NCI-H1092 treated with DMSO at 0.1 percent for 48 hours (cell line): ENCODE measurements at places on chromosomes 7 and 10.
A peak's percentile ranks its signal among the peaks of the same experiment; 100 is the strongest.

DNA sequence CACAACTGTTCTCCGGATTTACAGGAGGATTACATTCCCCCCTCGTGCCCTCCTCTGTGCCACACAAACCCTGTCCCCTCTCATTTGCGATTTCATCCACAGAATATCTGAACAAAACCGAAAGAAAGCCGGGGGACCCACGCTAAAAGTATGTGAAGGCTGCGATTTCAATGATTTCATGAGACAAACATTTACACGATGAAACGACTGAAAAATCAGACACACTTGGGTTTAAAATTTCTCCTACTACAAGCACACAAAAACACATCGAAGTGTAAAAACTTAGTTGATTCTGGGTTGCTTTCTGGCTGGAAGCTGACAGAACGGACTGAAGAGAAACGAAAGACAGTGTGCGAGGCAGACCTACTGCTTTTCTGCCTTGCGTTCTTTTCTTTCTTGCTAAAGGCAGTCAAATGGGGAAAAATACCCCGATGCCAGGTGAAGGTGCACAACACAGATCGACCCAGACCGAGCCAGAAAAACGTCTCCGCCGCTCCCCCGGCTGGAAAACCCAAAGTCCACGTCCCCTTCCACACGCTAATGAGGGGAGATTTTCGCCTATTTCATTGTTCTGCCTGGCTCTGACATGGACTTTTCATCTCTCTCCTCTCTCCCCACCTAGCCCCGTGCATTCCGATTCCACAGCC, 1.2 kb downstream of the HIPK2 start:
- peak; percentile 77 for DNase-seq

DNA sequence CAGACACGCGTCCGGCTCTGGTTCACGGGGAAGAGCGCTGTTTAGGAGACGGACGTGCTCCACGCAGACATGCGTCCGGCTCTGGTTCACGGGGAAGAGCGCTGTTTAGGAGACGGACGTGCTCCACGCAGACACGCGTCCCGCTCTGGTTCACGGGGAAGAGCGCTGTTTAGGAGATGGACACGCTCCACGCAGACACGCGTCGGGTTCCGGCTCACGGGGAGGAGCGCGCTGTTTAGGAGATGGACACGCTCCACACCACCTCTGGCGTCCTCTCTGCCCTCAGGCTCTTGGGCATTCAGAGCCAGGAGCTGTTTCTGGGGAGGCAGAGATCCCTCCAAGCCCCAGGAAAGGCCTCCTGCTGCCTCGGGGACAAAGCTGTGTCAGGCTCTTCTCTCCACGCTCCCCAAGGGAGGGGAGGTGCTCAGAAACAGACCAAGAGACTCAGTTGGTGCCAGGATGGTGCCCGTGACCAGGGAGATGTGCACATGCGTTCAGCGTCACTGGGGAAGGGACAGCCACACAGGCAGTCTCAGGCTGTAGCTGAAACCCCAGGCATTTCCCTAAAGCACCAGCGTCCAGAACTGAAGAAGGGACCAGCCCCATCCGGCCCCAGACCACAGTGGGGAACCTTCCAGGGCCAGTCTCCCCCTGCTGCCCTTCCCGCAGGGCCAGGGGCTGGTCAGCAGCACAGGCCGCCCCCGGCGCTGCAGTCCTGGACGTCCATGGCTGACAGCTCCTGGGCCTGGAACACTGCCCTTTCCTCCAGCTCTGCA, 175.6 kb downstream of the ELFN1 start:
- no peak for DNase-seq

GRCh38 chr7:44325811-44326241, 432 bp upstream of the CAMK2B start:
- peak; percentile 77 for DNase-seq

GRCh38 chr10:14526326-14526725, 195.6 kb upstream of the FRMD4A start:
- no peak for DNase-seq

GRCh38 chr10:73864229-73864628, 10.1 kb downstream of the CAMK2G start:
- no peak for DNase-seq
